ENCODE measurements at places on chromosomes 11 and 22.

GRCh38 chr11:34207487-34208180, 102.2 kb downstream of the NAT10 start:
- no peak for DNase-seq

DNA sequence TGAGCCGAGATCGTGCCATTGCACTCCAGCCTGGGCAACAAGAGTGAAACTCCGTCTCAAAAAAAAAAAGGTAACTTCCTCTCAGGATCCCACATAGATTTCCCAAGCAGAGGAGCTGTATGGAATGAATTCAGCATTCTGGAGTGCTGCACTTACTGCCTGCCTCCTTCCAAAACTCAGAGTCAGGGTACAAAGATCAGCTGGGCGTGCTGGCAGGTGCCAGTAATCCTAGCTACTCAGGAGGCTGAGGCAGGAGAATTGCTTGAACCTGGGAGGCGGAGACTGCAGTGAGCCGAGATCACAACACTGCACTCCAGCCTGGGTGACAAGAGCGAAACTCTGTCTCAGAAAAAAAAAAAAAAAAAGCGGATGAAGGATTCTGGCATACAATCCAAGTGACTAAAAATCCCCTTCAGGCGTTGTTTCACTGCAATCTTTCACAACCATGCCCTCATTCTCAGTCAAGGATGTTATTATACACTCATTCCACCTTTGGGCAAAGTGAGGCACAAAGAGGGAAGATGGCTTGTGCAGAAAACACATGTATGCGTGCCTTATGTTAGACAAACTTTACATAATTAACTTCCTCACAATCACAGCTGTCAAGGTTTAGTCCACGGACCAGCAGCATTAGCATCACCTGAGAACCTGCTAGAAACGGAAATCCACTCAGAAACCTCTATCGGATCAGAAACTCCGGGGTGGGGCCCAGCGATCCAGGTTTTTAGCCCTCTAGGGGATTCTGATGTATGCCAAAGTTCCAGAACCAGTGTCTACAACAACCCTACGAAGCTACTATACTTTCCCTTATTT, 1.1 kb upstream of the NOL12 start:
- no peak for DNase-seq

DNA sequence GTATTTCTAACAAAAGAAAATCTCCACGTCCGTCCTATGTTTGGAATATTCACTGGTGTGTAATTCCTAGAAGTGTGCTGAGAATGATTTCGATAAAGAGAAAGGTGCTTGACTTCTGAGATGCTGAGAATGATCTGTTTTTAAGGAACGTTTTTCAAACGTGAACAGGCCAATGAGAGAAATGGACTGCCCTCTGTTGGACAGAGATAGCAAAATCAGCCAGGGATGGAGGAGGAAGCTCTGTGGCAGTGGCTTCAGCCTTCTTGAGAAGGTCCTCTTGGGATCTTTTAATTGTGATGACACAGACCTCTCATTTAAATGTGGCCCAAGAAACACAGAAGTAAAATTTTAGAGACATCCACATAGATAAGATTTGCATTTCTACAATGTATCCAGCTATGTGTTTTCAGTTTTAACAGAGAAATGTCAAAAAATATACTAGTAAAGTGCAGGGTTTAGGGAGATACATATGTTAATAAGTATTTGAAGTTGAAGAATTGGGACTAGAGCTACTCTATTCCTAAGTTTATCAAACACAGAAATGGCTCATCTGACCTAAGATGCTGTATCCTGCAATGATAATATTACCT, 84.0 kb upstream of the RCN1 start:
- peak; percentile 12 for DNase-seq

GRCh38 chr11:82703796-82704195, 29.9 kb downstream of the FAM181B start:
- no peak for DNase-seq

DNA sequence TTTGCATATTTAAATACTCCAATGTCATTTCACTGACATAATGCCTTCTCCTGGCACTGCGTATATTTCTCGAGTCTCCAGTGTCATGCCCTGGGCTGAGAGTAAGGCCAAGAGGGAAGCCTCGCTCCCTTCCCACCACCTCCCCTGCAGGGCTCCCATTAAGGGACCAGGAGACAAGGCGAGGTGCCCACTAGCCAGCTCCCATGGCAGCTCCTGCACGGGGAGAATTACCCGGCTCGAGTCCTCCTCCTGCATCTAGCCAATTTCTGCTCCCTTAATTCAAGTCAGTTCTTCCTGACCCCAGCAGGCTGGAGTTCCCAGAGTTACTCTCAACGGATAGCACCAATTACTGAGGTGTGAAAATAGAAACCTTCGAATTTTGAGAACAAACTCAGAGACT, 31.9 kb downstream of the OPCML start:
- DNase-seq: no peak

DNA sequence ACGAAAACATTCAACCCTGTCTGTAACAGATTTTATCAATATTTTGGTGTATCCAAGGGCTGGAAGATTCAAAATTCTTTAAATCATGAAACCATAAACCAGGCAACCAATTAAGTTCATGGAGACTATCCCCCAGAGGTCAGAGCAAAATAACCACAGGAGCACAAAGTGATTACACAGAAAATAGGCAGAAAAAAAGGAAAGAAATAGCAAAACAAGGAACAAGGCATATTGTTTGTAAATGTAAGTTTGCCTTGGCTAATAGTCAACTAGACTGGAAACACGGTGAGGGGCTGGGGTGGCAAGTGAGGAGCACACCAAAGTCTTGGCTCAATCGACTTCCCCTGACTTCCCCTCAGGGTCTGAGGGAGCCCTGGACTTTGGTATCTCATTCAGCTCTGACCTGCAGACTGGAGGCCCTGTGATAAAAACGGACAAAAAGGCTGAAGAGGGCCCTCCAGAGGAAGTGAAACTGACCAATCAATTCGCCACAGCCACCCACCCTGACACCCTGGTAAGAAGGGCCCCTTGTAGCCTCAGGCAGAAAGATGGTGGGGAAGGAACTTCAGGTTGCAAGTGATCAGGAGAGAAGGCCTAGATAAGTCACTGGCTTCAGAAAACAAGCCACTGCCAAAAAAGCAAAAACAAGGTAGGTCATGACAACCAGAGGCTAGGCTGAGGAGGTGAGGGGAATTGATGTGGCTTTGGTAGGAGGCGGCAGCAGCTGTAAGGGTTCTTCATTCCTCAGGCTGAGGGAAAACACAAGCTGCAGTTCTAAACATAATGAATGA, 1.8 kb downstream of the SIK3 start:
- peak; percentile 24 for DNase-seq

- peak; percentile 87 for DNase-seq
These were observed at the start of gene RPS6KA4 for GRCh38 chr11:64358907-64359711. Gene RPS6KA4 (plus strand): TSS chr11:64359162. CDS start chr11:64359236, 74 bp downstream.

DNA sequence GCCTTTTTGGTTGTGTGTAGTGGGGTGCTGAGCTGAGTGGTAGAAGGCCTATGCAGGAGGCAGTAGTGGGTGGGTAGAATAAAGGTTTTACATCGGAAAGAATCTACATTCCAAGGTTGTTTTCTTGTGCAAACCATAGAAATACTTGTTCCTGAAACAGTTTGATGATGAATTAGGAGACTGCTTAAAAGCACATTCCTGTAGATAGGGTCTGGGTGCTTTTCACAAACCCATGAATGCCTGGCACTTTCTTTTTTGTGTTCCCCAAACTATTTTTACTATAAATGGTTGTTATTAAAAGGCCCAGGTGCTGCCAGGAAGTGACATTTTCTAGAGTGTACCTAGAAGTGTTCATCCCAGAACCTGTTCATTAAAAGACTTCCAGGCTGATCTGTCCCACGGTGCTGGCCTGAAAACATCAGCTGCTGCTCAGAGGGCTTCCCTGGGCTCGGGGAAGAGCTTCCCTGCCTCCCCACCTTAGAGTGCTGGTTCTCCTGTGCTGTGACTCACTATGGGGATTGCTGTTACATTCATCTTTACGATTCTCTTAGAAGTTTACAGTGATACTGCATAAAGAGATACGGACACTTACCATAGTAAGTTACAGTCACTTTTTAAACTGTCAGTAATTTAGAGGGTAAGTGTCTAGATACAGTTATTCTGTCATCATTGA, 27.9 kb downstream of the PPFIA1 start:
- no peak for DNase-seq

DNA sequence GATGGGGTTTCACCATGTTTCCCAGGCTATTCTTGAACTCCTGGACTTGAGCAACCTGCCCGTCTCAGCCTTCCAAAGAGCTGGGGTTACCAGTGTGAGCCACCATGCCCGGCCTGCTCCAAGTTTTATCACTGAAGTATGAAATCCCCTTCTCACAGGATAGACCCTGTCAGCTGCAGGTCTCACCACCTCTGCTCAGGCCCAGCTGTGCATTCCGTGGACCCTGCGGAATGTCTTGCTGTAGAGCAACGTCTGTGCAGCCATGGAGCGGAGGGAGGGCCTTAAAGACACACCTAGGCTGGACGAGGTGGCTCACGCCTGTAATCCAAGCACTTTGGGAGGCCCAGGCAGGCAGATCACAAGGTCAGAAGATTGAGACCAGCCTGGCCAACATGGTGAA, 625.4 kb downstream of the BRD1 start:
- DNase-seq: peak; percentile 22

DNA sequence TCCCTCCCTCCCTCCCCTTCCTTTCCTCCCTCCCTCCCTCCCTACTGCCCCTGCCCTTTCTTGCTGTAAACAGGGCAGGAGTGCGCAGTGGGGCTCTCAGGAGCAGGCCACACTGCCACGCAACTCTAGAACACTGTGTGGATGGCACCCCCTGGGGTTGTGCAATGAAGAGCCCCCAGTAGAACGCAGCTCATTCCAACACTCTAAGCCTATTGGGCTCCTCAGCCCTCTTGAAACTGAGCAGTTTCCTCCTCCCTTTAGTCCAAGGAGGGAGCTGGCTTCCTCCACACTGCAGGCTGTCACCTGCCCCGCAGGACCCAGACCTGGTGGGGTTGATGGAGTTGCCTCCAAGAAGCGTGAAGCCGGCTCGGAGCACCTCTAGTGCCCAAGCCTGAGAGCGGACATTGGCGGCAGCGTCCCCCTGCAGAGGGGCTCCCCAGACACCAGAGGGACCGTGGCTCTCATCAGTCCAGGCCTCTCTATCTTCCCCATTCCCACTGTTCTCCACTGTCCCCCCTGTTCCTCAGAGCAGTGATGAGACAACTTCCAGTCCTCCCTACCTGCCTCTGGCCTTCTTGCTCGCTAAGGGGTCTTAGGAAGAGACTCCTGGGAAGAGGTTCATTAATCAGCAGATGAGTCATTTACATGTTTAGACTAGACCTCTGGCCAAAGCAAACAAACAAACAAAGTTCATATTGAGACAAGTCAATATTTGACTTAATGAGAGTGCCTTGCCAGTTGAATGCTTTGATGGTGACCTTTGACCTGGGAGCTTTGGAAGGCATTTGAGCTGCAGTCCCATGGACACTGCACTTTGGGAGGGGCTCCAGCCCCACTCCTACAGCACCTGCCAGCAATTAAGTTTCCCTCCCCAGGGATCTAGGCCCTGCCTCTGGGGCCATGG, 64.0 kb downstream of the RPUSD4 start:
- no peak for DNase-seq

DNA sequence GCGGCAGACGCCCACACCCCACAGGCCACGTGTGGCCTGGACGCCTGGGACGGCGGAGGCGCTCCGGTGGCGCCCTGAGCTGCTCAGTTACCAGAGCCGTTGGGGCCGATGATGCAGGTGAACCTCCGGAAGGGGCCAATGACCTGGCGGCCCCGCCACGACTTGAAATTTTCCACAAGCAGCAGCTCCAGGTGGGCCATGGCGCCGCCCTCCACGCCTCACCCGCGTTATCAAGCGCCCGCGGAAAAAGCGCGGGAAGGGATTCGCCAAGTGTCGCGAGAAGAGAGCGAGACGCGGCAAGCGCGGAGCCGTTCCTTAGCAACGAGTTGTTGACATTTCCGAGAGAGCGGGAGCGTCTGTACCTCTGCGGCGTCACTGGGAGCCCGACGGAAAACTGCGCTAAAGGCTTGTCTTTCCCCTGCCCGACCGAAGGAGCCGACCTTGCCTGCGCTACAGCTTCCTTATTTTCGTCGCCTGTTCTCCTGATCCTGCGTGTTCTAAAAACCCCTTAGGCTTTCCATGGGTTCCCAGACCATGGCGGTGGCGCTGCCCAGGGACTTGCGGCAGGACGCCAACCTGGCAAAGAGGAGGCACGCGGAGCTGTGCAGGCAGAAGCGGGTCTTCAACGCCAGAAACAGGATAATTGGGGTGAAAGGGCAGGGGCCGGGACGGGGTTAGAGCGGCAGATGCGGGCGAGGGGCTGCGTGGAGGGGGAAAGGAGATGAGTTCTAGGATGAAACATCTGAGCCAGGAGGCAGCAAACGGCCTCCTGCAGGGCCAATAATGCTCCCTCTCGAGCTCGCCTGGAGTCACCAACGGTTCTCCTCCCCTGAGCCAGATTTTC, at the start of the genes RIBC2 and SMC1B:
TSS of gene RIBC2 (plus strand) at position 326 of the 844 bp plus-strand sequence. CDS start at position 520, 194 bp downstream.
TSS of gene SMC1B (minus strand) at position 232 of the 844 bp plus-strand sequence. CDS start at position 200, 32 bp downstream.
- DNase-seq: peak; percentile 90

DNA sequence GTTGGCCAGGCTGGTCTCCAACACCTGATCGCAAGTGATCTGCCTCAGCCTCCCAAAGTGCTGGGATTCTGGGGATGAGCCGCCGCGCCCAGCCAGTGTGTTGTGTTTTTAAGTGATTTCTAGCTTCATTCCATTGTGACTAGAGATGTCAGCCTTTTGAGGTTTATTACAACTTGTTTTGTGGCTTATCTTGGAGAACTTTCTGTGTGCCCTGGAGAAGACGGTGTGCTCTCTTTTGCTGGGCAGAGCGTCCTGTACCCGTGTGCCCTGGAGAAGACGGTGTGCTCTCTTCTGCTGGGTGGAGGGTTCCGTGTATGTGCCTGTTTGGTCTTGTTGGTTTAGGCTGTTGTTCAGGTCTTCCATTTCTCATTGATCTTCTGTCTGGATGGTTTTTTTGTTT, 12.5 kb downstream of the SELENOO start:
- DNase-seq: no peak

- peak; percentile 91 for DNase-seq
These were observed 8.4 kb upstream of the SLC2A11 start for GRCh38 chr22:23849009-23850006.

DNA sequence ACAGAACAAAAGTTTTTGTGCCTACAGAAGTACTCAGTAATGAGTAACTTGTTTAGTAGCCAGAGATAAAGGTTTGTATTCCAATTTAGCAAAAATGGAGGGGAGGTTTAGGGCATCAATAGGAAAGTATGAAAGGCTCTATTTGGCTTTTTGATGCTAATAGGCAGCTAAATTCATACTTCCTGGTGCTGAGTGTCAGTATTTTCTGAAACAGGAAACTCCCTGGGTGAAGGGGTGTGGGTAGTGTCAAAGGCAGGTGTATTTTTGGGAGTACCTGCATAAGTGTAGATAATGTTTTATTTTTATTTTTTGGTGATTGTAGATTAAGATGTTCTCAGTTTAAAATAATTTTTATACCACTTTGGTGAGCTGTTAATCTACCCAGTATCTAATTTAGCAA, 29.3 kb upstream of the MMP7 start:
- DNase-seq: no peak

DNA sequence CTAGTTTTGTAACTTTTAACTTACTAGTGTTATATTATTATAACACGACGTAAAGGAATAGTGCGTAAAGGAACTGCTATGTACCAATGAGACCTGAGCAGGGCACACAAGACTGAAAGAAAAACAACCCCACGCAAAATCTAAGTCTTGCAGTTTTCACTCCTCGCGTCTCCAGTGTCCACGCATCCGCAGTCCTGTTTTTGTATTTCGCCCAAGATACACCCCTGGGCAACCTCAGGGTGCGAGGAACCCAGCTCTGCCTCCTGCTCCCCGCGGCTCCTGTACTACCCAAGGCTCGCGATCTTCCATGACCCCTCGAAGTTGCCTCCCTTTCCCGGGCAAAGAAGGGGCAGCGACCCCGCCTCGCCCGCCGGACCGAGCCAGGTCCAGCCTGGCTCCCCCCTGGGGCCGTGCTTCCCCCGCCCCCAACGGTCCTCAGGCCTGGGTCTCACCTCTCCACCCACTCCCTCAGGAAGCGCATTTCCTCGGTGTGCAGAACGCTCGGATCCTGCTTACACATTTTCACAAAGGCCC, 393 bp downstream of the ST13 start:
- peak; percentile 37 for DNase-seq

Data from kidney (tissue), 22 donors.